B cell (primary cell): ENCODE measurements at places on chromosomes 2 and 18.

GRCh38 chr2:230225486-230225885 is at the start of gene SP140:
Gene SP140, plus strand, starts transcription at chr2:230225736. Its CDS starts 109 bp downstream, at chr2:230225845.
- peak; percentile 91 for DNase-seq

DNA sequence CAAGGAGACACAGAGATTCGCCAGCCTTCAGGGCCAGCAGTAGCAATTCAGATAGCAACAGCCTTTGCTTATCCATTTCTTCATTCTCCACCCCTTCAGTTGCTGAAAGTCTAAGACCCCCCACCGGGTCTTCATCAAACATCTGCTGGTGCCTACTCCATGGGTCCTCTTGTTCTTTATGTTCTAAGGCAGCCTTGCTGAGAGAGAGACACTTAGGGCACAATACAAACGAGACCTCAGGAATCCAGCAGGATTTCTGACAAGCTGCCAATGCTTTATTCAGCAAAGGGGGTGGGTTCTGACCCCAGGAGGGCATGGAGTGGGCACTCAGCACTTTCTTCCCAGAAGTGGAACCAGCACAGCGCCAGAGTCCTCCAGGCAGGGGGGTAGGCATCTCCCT is 36.2 kb upstream of the CNGA3 start:
- no peak for DNase-seq

DNA sequence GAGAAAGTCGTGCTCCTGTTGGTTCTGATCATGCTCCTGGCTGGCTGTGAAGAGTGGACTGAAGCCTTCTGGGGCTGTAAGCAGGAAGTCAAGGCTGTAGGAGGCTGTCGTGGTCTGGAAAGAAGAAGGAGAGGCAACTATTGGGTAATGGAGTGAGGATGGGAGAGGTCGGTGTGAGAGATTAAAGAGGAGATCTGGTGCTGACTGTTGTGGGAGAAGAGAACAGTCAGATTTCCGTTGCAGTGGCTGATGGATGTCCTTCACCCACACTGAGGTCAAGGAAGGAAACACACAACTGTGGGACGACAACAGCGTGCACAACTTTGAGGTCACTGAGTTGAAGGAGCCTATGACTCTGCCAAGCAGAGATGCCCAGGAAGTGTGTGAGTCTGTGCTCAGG is 2.8 kb upstream of the PSMD1 start:
- no peak for DNase-seq

DNA sequence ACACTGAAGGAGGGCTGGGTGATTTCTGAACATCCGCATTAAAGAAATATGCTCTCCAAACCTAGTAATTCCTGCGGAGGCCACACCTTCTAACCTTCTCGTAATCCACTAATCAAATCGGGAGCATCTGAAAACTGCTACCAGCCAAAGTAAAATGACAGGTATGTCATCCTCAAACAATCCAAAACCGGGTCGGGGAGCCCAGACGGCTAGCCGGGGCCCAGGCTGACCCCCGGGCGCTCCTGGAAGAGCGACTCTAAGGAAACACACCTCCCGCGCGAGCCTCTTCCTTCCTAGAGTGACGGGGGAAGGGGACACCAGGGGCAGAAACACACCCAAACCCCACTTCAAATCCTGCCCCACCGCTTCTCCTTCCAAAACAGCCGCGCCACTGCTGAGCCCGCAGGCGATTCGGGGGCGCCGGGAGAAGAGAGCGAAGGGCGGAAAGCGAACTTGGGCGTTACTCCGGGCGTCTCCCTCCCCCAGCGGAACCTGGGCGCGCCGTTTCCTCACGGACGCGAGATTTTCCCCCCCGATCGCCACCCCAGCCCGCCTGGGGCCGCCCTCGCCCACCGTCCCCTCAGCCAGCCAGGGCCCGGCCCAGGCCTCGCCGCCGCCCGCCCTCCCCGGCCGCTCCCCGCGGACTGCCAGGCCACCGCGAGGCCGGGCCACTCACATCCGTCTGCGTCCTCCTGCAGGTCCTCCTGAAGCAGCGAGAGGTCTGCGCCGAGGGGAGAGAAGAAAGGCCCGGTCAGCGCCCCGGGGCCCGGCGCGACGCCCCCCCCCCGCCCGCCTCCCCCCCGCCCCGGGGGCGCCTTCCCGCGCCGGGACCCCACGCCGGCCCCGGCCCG is 584 bp downstream of the PPP4R1 start:
- DNase-seq: peak; percentile 71

DNA sequence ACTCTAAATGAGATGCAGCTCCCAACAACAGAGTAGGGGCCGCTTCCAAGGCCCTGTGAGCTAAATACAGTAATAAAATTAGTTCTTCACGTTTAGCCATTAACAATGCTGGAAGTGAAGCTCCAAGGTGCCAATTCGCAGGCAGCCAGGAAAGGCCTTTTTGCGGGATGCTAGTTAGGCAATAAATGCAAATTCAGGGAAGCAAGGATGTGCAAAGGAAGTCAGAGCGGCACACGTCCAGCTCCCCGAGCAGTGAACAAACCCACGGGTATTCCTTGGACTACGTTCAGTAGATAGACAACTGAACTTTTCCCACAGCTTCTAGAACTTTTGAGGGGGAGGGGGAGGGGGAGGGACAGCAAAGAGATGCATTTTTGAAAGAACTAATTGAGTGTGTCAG is 6.9 kb downstream of the ZNF516 start:
- no peak for DNase-seq

GRCh38 chr2:8154270-8154669 is 527.6 kb upstream of the ID2 start:
- no peak for DNase-seq

DNA sequence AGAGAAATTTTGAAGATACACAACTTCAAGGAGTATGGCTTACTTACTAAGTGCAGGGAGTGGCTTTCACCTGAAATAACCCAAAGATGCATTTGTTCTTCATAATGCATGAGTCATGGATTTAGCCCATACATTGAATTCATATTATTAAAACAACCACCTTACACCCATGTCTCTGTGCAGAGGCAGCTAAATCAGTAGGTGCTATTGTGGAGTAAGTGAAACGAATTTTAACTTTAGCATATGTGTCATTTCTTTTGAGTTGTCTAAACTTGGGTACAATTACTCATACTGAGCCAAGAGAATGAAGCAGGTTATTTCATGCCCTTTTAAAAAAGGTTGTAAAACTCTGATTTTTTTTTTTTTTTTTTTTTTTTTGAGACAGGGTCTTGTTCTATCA is 11.0 kb upstream of the ANKRD29 start:
- DNase-seq: no peak

DNA sequence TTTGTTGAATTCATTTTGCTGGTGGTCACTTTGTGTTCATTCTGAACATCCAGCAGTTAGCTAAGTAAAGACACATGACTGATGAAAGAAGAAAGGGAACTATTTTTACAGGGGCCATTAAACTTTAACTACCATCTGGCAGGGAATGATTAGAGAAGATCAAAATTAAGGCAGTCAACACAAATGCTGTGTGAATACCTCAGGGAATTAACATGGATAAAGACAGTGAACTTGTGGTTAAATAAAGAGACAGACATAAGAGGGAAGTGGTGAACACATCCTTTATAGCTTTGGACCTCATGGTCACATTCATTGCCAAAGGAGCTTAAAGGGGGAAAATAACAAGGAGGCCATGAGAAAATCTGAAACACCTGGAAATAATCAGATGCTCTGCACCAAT is 52.6 kb upstream of the ATP5MC3 start:
- no peak for DNase-seq

- no peak for DNase-seq
Observed at GRCh38 chr2:212136216-212136795, 402.3 kb downstream of the ERBB4 start.

DNA sequence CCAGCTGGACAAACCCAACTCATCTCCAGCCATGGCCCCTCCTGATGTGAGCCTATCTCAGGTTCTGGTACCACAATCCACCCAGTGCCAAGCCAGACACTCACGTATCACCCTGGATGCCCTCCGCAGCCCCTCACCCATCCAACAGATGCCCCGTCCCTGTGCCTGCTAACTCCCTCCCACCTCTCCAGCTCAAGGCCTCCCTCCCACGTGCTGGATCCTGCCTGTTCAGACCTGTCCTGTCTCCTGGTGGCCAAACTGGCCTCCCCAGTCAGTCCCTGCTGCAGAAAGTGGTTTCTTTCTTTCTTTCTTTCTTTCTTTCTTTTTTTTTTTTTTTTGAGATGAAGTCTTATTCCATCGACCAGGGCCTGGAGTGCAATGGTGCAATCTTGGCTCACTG is 86.2 kb downstream of the RRM2 start:
- no peak for DNase-seq

- DNase-seq: no peak
Observed at GRCh38 chr2:128633501-128633900, 314.8 kb upstream of the HS6ST1 start.

GRCh38 chr2:45631955-45632354 is 19.5 kb upstream of the PRKCE start:
- no peak for DNase-seq

DNA sequence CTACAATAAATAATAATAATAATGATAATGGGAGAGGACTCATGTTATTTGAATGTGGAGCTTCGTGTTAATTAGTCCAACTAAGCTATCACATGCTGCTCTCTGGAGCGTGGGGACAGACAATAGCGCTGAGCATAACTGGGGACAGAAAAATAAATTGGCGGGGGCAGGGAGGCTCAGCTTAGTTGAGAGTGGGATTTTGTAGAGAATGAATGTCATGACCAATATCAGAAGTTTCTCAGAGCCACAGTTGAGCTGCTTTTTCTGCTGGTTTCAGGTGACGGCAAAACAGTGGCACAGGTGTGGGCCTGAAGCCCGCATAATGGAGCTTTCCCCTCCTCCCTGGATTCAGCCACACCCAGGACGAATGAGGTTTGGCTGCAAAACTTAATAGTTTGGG is 111.1 kb upstream of the CAB39 start:
- peak; percentile 56 for DNase-seq

DNA sequence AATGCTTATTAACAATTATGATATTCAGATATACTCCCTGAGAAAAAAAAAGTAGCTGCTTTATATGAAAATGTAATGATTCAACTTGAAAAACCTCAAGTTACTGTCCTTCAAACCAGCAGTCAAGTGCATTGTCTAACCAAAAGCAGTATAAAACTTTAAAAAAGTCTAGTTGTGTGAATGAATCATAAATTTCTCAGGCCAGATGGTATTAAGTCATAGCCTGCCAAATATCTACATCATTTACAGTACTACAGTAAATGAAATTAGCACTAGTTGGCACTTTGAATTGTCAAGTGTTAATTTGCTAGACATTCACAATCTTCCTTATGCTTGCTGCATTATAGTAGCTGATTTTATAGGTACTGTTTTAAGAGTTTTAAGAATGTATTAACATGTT is 85.9 kb downstream of the CBLN2 start:
- DNase-seq: no peak

- DNase-seq: no peak
Observed at GRCh38 chr2:43034242-43034619, 192.2 kb downstream of the ZFP36L2 start.

GRCh38 chr2:232361646-232362045 is 16.9 kb upstream of the ALPP start:
- DNase-seq: no peak

DNA sequence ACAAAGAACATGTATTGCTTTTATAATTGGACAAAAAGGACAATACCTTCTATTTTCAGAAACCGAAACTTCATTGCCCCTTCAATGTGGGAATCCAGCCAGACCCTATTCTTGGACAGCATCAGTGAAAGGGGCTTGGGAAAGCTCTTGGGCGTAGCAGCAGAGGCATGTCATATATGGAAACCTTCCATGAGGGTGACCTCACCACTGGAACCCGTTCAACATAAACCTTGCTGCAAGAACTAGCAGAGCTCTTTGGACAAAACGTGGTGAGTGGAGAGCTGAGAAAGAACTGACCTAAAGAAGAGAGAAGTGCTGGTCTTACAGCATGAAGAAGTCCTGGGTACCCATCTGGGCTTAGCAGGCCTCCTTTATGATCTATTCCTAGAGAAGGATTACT is 22.7 kb upstream of the ACTG2 start:
- DNase-seq: no peak

DNA sequence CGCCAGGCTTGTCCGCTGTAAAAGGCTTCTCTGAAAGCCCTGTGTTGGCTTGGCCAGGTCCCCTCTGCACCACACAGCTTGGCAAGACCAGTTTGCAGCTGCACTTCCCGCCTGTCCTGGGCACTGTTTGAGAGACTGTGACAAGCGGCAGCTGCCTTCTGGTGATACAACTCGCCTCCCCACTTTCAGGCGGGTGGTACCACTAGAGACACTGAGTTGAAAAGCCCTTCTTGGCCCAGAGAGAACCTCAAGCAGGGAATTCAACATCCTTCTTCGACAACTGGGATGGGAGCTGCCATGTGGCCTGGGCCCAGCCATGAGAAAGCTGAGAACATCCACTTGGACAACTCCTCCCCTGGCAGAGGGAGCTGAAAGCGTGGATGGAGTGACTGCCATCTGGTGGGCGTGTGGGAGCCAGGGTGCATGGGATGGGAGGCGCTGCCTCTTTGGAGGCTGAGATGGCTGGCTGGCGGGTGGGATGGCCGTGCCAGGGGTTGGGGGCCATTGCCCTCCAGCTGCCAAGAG is 125.5 kb upstream of the REV1 start:
- no peak for DNase-seq

DNA sequence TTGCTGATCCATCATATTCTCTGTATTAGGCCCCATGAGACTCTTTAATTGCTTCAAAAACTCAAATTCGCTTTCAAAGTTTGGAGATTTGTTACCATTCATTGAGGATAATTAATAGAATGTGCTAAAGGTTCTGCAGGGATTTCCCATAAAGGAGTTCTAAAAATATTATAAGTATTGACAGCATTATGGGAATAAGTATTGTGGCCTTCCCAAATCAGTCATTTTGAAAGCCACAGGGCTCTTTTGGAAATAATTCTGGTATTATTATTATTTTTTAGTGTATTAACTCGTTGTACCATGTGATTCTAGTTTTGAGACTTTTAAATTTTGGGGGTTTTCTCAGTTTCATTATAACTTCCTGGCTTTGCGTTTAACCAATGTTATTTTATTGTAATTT is 37.1 kb downstream of the LCLAT1 start:
- DNase-seq: no peak
